ENCODE measurements at places on chromosomes 6 and 20. TPM values are rescaled to one million over a fixed set of nuclear protein-coding genes. Genes with fewer than 3 reads are reported as not detected.

DNA sequence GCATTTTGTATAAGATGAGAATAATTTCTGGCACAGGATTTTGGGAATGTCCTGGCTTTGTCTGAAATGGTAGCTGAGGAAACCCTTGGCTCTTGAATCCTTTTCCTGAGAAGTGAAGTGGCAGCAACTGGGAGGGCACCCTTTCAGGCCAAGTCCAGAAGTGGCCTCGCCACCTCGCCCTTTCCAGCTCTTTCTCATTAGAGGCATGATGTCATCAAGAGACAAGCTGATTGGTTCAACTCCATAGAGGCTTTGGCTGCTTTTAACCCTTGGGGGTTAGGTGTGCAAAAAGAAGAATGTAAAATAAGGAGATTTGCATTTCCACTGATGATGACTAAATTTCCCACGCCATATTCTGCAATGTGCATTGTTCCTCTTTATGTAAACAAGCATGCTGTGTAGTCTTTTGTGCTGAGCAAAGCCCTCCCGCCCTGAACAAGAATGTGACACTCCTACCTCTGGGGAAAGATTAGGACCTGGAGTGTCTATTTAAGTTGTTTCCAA is 116.5 kb downstream of the TCP11 start:
- DNase-seq, result peak; percentile 81

- no peak for DNase-seq
Observed at GRCh38 chr6:7267071-7267465, 45.9 kb downstream of the SSR1 start.

DNA sequence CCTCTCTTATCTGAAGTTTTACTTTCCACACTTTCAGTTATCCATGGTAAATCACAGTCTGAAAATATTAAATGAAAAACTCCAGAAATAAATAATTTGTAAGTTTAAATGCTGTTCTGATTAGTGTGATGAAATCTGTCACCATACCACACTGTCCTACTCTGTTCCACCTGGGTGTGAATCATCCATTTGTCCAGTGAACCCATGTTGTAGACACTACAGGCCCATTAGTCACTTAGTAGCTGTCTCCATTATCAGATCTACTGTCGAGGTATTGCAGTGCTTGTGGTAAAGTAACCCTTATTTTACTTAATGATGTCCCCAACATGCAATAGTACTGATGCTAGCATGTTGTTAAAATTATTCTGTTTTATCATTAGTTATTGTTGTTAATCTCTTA is 29.2 kb upstream of the MMS22L start:
- DNase-seq, result no peak

DNA sequence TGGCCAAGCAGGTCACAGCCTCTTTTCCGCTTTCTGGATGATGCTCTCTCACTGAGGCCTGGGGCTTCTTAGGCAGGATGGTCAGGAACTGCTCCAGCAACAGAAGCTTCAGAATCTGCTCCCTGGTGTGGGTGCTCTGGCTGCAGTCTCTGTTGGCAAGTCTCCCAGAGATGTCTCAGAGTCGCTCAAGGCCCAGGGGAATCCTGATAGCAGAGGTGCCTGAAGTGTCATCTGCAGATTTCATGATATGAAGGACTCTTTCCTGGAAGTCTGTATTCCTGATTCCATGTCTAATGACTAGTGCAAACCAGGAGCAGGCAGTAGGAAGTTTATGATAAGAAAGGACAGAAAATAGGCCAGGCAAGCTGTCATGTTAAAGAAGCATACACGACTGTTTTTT is 20.3 kb downstream of the ZSCAN31 start:
- peak; percentile 46 for DNase-seq

- DNase-seq, result no peak
Observed at GRCh38 chr6:39847221-39847620, 55.0 kb downstream of the DAAM2 start.

DNA sequence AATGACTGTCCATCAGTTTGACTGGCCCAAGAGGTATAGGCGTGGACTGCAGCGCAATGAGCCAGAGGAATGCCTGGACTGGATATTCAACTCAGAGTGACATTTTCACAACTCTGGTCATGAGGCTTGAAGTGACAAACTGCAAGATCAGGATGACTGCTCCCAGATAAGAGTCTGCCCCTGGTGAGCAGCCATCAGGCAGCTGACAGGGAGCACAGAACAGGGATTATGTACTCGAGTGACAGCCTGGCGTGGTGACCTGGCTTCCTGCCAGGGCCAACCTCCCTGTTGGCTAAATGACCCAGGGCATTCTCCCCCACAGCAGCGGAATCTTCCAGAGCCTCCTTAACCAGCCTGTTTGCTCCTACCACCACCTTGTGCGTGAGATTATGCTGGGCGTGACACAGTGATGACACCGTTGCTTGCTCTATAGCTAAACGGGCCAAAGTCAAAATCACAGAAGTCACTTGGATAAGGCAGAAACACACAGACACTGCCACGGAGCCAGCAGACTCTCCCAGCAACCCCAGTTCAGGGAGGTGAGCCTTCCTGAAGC is 209.1 kb upstream of the JARID2 start:
- no peak for DNase-seq

DNA sequence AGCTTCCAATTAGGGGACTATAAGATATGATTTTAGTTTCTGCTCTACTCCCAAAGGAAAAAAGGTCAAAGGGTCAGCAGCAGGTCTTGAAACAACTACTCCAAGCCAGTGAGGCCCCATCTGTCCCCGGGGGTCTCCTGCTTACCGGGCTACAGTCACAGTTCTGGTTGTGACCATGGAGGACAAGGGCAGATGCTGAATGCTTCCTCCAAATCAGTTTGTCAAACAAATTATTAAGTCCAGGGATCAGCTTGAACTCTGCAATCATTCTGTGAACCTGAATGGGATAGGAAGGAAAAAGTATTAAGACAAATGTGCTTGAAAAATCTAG is 60.2 kb downstream of the MYH7B start:
- peak; percentile 35 for DNase-seq

DNA sequence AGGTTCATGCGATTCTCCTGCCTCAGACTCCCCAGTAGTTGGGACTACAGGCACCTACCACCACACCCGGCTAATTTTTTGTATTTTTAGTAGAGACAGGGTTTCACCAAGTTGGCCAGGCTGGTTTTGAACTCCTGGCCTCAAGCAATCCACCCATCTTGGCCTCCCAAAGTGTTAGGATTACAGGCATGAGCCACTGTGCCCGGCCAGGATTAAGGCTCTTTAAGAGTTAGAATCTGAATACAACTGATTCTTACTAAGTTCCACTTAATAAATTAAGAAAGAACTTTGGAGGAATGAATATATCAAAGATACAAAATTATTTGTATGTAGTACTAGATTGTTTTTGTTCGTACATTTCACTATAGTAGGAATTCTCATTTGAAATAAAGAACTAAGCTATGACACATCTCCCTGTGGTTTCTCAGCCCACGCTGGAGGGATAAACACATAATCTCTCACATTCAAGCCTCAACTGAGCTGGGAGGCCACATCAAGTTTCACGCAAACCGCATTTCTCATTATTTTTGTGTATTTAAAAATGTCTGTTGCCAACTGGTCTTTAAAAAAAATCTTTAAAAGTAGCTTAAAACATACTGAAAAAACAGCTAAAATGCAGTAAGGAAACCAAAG is 34.2 kb downstream of the DTNBP1 start:
- peak; percentile 87 for DNase-seq

DNA sequence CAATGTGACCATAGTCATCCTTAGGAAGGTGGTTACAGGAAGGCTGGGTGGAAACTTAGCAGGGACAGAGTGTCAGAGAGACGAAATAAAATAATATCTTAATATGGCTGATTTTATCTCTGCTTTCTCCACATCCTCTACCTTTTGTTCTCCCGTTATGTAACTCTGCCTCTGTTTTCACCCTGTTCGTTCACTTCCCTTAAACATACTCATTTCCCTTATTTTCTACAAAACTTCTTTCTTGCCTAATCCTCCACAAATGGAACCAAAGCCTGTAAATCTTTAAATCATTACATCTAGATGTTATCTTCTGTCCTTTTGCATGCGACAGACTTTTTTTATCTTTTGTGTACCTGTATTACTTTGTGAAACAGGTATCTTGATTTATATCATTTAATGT is 23.3 kb upstream of the CRIP3 start:
- no peak for DNase-seq

GRCh38 chr6:158219228-158219627 is 51.1 kb downstream of the GTF2H5 start:
- DNase-seq, result peak; percentile 96

- no peak for DNase-seq
Observed at GRCh38 chr6:33697845-33698244, 13.7 kb downstream of the UQCC2 start.

The BFSP1 gene
- total RNA-seq, result 1.8 TPM

Data from osteoblast (primary cell).